SK-MEL-5 (cell line): ENCODE measurements at places on chromosomes 1 and 21. TPM values are rescaled to one million over a fixed set of nuclear protein-coding genes. Genes with fewer than 3 reads are reported as not detected.

ZFP69 gene
- total RNA-seq = 4.0 and 5.7 TPM in 2 replicates

HPCA gene
- total RNA-seq = not detected in 2 replicates

AMY2B gene
- 0.24 and 0.80 TPM in 2 replicates for total RNA-seq

RGS1 gene
- 0.16 and 0.29 TPM in 2 replicates for total RNA-seq

NBPF6 gene
- total RNA-seq = not detected in 2 replicates

FMOD gene
- 0.16 TPM in 2 replicates for total RNA-seq

AMPD1 gene
- 0.27 TPM in 1 of 2 replicates, not detected in the other for total RNA-seq

BATF3 gene
- 6.9 and 7.4 TPM in 2 replicates for total RNA-seq

CD1D gene
- total RNA-seq = not detected in 2 replicates

GALE gene
- total RNA-seq = 82.3 and 82.4 TPM in 2 replicates

PIK3C2B gene
- total RNA-seq = 3.2 and 4.9 TPM in 2 replicates

HMGB4 gene
- total RNA-seq = not detected in 2 replicates

PTGFRN gene
- total RNA-seq = 28.4 and 36.3 TPM in 2 replicates

C8A gene
- total RNA-seq = not detected in 2 replicates

PRDM16 gene
- 0.27 and 0.61 TPM in 2 replicates for total RNA-seq

MMEL1 gene
- total RNA-seq = not detected in 2 replicates

CHIA gene
- not detected in 2 replicates for total RNA-seq

RAB42 gene
- not detected in 2 replicates for total RNA-seq

DHRS3 gene
- not detected in 2 replicates for total RNA-seq

BROX gene
- total RNA-seq = 67.4 and 68.9 TPM in 2 replicates

AIM2 gene
- 2.9 and 3.1 TPM in 2 replicates for total RNA-seq

LRRC41 gene
- total RNA-seq = 36.9 and 42.8 TPM in 2 replicates

OPN3 gene
- total RNA-seq = 8.8 and 10.2 TPM in 2 replicates

OR6N2 gene
- total RNA-seq = not detected in 2 replicates

OR10J1 gene
- not detected in 2 replicates for total RNA-seq

KCNQ4 gene
- 0.11 TPM in 1 of 2 replicates, not detected in the other for total RNA-seq

KMO gene
- total RNA-seq = 0.08 and 0.40 TPM in 2 replicates

LRRC7 gene
- total RNA-seq = not detected in 2 replicates

KCNT2 gene
- not detected in 2 replicates for total RNA-seq

NGF gene
- total RNA-seq = not detected in 2 replicates

AIRE gene
- total RNA-seq = not detected in 2 replicates

EDARADD gene
- 2.4 and 2.5 TPM in 2 replicates for total RNA-seq

SLC16A4 gene
- total RNA-seq = 93.4 and 93.8 TPM in 2 replicates

CITED4 gene
- 0.55 TPM in 1 of 2 replicates, not detected in the other for total RNA-seq

DPT gene
- not detected in 2 replicates for total RNA-seq

DNAJC6 gene
- total RNA-seq = 0.40 and 0.93 TPM in 2 replicates

LCE1C gene
- not detected in 2 replicates for total RNA-seq

NR1I3 gene
- total RNA-seq = not detected in 2 replicates

MAP3K7CL gene
- total RNA-seq = not detected in 2 replicates

MYCL gene
- total RNA-seq = 4.1 and 5.1 TPM in 2 replicates

KANK4 gene
- not detected in 2 replicates for total RNA-seq

FCRL1 gene
- total RNA-seq = not detected in 2 replicates

ARHGAP30 gene
- total RNA-seq = not detected in 2 replicates

IL20 gene
- total RNA-seq = not detected in 2 replicates

AMY1C gene
- total RNA-seq = not detected in 2 replicates

FCRLA gene
- 359 and 397 TPM in 2 replicates for total RNA-seq

KRTAP19-1 gene
- 0.34 and 1.3 TPM in 2 replicates for total RNA-seq

MCOLN2 gene
- total RNA-seq = 18.1 and 19.3 TPM in 2 replicates

C1orf210 gene
- not detected in 2 replicates for total RNA-seq

IVL gene
- total RNA-seq = not detected in 2 replicates

IFNLR1 gene
- not detected in 2 replicates for total RNA-seq

LYPD8 gene
- 2.3 and 2.4 TPM in 2 replicates for total RNA-seq

WDR3 gene
- 53.1 and 57.1 TPM in 2 replicates for total RNA-seq

PWP2 gene
- total RNA-seq = 28.2 and 34.0 TPM in 2 replicates

RAB29 gene
- total RNA-seq = 29.8 and 30.8 TPM in 2 replicates

NPR1 gene
- total RNA-seq = not detected in 2 replicates
